Smooth muscle cell of the coronary artery (primary cell): ENCODE measurements at places on chromosomes 2 and 18. TPM values are rescaled to one million over a fixed set of nuclear protein-coding genes. Genes with fewer than 3 reads are reported as not detected.

TMEM247 gene
- not detected in 2 replicates for total RNA-seq

GPBAR1 gene
- not detected in 2 replicates for total RNA-seq

COL4A4 gene
- total RNA-seq = 6.8 and 18.7 TPM in 2 replicates

ERBB4 gene
- total RNA-seq = under 0.01 and 5.0 TPM in 2 replicates

LIPT1 gene
- total RNA-seq = 3.7 and 8.0 TPM in 2 replicates

GALNT14 gene
- total RNA-seq = 0.08 and 0.12 TPM in 2 replicates

VIT gene
- total RNA-seq = 0.15 and 7.1 TPM in 2 replicates

ABCB11 gene
- not detected in 2 replicates for total RNA-seq

MPP4 gene
- total RNA-seq = 0.47 and 1.4 TPM in 2 replicates

TM4SF20 gene
- 0.23 TPM in 1 of 2 replicates, not detected in the other for total RNA-seq

B3GNT7 gene
- 0.75 TPM in 1 of 2 replicates, not detected in the other for total RNA-seq

ACTG2 gene
- 0.35 and 0.60 TPM in 2 replicates for total RNA-seq

CETN1 gene
- not detected in 2 replicates for total RNA-seq

C2orf78 gene
- total RNA-seq = not detected in 2 replicates

CELF4 gene
- not detected in 2 replicates for total RNA-seq

CHCHD5 gene
- total RNA-seq = 13.2 and 21.2 TPM in 2 replicates

BMP10 gene
- not detected in 2 replicates for total RNA-seq

TMEM163 gene
- 0.08 TPM in 1 of 2 replicates, not detected in the other for total RNA-seq

LOXHD1 gene
- total RNA-seq = 0.94 TPM in 1 of 2 replicates, not detected in the other

NEURL3 gene
- total RNA-seq = 0.08 TPM in 1 of 2 replicates, not detected in the other
